ENCODE measurements at places on chromosomes 12 and 14. TPM values are rescaled to one million over a fixed set of nuclear protein-coding genes. Genes with fewer than 3 reads are reported as not detected.

The RIMBP2 gene
- total RNA-seq = 2.7 TPM

The ACSM4 gene
- not detected for total RNA-seq

The LRP1-AS gene
- total RNA-seq = not detected

The CIDEB gene
- 7.3 TPM for total RNA-seq

The FGF23 gene
- total RNA-seq = not detected

The CCDC60 gene
- total RNA-seq = 5.6 TPM

The C14orf39 gene
- 0.63 TPM for total RNA-seq

The GYS2 gene
- not detected for total RNA-seq

The VCPKMT gene
- total RNA-seq = 9.6 TPM

The RHEBL1 gene
- not detected for total RNA-seq

The DDN gene
- total RNA-seq = 0.74 TPM

The PIWIL1 gene
- 0.21 TPM for total RNA-seq

The NUP107 gene
- 85.9 TPM for total RNA-seq

The FAM181A gene
- total RNA-seq = not detected

The CIT gene
- total RNA-seq = 23.3 TPM

The PIGH gene
- 26.3 TPM for total RNA-seq

The PTPRB gene
- 42.2 TPM for total RNA-seq

The IGFBP6 gene
- total RNA-seq = 39.8 TPM

The TSHR gene
- total RNA-seq = 1.1 TPM

The RNASE7 gene
- total RNA-seq = not detected

The IL26 gene
- total RNA-seq = not detected

The CLIP1 gene
- total RNA-seq = 69.2 TPM

The RTN1 gene
- 13.9 TPM for total RNA-seq

The SOAT2 gene
- total RNA-seq = not detected

The FGD4 gene
- 24.8 TPM for total RNA-seq

The VWF gene
- total RNA-seq = 61.8 TPM

The OR6C2 gene
- 0.42 TPM for total RNA-seq

The KCNA5 gene
- total RNA-seq = 2.9 TPM

The SIX1 gene
- total RNA-seq = 6.2 TPM

The FGF6 gene
- 0.74 TPM for total RNA-seq

The KLHL33 gene
- total RNA-seq = 0.69 TPM

The TECPR2 gene
- total RNA-seq = 12.5 TPM

The IL31 gene
- total RNA-seq = not detected

The TRHDE gene
- total RNA-seq = 21.4 TPM

The BBOF1 gene
- total RNA-seq = 23.9 TPM

The CLEC7A gene
- total RNA-seq = 4.5 TPM

The AVPR1A gene
- 43.7 TPM for total RNA-seq

The FAM234B gene
- total RNA-seq = 7.1 TPM

The GPX2 gene
- 21.0 TPM for total RNA-seq

The TMEM233 gene
- 1.4 TPM for total RNA-seq

The VDR gene
- 0.79 TPM for total RNA-seq

The B4GALNT3 gene
- total RNA-seq = 1.4 TPM

The GUCY2C gene
- not detected for total RNA-seq

The CLEC9A gene
- total RNA-seq = 0.90 TPM

The ZBTB25 gene
- 14.5 TPM for total RNA-seq

Measured in urinary bladder (tissue), 4 donors.